Stimulated activated CD8-positive, alpha-beta memory T cell treated with anti-CD3 and anti-CD28 coated beads, Interleukin-15, amount 100 ng/mL, for 24 hours (primary cell): ENCODE measurements at places on chromosomes 4 and X.

- DNase-seq = no peak
Observed at GRCh38 chr4:187422655-187423054, 572.9 kb upstream of the ZFP42 start.

DNA sequence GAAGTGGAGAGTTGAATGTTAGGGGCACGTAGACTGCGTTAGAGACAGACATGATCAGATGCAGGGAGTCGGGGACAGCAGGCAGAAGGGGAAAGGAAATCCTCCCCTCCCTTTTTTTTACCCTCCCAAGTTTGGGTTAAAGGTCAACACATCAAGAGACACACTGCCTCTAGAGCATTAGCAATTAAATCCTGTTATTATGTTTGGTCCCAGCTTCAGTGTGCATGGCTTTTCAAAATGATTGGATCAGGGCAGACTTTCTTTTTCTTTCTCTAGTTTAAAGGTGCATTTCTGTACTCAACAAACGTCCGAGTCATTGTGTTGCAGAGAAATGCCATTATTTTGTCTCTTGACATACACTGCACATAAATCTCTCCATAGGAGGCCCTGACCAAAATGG lies 63.9 kb downstream of the USP26 start:
- no peak for DNase-seq

DNA sequence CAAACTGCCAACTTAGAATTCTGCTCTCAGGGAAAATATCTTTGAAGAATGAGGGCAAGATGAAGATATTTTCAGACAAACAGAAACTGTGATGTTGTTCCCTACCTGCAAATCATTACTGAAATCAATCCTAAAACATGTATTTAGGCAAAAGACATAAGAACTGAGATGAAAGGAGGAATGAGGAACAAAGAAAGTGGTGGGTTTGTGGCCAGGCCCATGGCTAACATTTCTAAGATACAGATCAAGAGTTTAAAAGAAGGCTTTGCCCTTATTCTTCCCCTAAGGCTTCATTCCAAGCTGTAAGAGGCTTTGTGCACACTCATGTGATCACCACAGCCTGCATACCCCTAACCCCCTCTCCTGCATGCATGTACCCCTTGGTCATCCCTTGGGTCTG lies 46.5 kb downstream of the ADGRG2 start:
- DNase-seq = no peak

DNA sequence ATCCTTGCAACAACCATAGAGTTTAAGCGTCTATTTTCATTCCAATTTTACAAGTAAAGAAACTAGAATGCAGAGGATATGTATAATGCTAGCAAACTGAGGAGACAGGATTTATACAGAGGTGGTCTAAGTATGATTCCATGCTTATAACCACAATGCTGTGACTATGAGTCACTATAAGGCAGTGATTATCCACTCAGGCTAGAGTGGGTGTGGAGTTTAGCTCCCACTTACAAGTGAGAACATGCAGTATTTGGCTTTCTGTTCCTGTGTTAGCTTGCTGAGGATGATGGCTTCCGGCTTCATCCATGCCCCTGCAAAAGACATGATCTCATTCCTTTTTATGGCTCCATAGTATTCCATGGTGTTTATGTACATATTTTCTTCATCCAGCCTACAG lies 41.6 kb upstream of the EDA2R start:
- no peak for DNase-seq

DNA sequence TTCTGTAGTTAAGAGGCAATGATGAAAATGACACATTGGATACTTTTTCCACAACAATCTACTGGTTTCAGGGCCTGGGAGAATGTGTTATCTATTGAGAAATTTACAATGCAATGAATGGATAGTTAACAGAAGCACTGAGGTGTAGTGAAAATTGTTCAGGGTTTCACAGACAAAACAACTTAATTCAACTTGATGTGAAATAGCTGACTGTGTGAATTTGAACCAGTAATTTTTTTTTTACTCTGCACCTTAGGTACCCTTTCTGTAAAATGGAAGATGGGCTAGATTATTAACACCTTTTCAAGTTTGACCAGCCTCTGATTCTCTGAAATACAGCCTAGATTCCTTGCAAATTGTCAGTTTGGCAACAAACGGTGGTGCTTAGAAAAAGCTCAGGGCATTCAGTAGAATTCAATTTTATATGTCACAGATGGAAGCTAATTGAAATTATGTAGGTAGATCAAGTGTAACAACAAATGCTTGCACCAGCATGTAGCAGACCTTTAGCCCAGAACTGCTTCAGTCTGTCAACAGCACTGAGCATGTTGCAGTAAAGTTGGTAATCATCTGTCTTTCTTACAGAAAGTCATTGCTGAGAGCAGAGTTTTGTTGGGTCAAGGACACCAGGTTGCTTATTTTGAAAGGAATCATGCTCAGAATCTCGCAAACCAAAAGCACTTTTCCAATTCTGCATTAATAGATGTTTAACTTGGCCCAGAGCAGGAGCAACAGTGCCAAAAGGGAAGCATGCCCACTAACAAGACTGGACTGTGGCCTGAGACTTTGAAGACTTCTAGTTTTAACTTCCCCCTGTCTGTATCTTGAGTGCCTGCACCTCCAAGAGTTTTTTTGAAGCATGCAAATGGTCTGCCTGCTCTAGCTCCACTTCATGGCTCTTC lies 526.6 kb downstream of the PACRGL start:
- no peak for DNase-seq

- DNase-seq = no peak
Observed at GRCh38 chr4:5010984-5011383, 8.3 kb downstream of the CYTL1 start.

DNA sequence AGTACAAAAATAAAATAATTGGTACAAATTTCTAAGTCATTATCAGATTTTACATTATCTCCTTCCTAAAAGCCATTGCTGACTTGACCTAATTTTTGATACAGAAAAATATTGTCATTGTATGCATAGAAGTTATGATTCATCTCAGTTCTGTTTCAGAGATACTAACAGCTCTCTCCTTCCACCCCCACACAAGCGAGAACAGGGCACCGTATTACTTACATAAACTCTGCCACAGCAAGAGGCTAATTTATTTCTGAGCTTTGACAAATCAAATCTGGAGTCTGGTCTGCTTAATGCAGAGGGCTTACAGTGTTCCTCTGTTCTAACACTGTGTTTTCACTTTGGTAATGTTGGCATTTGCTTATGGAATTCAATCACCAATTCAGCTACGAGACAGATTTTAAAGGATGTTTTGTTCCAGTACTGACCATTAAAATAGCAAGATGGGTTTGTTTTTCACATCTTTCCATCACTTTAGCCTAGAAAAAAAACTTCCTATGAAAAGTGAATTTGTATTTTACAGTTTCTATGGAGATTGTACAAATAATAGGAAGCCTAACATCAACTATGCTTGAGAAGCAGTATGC lies 181.8 kb downstream of the USP46 start:
- DNase-seq = no peak

GRCh38 chr4:8765084-8765483 lies 106.6 kb downstream of the HMX1 start:
- no peak for DNase-seq

- no peak for DNase-seq
Observed at GRCh38 chr4:164509951-164510350, 244.0 kb upstream of the SMIM31 start.

- DNase-seq = no peak
Observed at GRCh38 chr4:150591406-150591805, 9.5 kb downstream of the MAB21L2 start.

GRCh38 chrX:137198040-137198439 lies 164.2 kb upstream of the GPR101 start:
- DNase-seq = no peak

GRCh38 chr4:186699881-186700397 lies 23.7 kb downstream of the FAT1 start:
- no peak for DNase-seq

DNA sequence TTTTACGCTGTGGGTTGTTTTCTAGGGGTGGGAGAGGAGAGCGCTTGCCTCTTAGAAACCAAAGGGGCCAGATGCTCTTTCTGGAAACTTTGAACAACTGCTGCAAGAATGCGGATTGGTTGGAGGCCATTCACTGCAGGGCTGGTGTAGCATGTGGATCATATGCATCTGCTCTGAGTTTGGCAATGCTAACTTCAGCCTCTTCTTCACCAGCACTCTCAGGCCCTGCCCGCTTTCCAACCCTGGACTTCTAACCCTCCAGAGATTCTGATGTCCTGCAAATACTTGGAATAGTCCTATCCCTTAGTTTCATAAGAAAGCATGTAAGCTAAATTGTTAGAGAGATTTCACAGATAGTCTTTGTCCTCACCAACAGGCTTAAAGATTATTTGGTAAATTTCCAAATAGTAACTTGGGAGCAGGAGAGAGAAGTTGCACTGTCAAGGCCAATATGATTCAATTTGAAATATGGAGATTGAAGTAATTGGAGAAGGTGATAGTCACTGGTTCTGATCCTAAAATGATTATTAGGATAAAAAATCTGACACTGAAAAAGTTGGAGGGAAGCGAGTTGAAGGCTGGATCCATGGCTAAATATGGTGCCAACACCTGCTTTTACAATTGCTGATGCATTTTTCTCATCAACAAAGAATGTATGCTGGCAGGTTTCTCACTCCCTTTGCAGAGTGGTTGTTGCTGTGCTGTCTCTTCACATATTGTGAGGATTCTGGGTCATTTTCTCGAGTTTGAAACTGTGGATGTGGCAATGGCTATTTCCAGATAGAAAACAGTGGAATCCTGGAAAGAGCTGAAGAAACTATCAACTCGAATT lies 210.4 kb downstream of the PTTG2 start:
- no peak for DNase-seq

DNA sequence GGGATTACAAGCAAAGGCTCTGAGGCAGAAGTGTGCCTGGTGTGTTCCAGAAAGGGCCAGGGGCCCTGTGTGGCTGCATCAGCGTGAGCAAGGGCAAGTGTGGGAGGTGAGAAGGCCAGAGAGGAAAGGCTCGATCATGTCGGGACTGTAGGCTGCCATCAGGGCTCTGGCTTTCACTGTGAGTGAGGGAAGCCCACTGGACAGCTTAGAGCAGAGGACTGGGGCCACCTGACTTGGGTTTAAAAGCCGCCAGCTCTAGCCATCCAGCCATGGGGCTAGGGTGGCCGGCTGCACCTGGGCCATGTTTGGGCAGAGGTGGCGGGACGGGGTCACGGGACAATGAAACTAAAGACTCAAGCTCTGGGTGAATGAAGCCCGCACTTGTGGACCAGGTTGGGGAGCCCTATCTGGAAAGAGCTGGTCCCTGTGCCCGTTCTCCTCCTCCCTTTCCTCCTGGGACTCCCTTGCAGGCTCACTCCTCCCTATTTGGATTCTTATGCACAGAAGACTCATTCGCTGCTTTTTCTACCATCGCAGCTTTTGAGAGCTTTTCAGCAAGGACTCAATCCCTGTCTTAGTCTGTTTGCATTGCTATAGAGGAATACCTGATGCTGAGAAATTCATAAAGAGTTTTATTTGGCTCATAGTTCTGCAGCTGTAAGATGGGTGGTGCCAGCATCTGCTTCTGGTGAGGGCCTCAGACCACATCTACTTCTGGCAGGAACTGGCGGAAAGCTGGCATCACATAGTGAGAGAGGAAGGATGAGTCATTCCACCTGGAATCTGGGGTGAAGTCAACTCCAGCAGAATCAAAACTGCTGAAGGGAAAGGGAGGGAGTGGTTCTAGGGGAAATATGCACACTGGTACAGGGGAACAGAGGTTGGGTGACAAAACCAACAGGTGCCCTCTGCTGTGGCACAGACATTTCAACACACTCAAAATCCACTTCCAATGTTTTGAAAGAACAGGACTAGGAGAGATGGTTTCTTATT lies 15.3 kb downstream of the CTAG1B start:
- no peak for DNase-seq

DNA sequence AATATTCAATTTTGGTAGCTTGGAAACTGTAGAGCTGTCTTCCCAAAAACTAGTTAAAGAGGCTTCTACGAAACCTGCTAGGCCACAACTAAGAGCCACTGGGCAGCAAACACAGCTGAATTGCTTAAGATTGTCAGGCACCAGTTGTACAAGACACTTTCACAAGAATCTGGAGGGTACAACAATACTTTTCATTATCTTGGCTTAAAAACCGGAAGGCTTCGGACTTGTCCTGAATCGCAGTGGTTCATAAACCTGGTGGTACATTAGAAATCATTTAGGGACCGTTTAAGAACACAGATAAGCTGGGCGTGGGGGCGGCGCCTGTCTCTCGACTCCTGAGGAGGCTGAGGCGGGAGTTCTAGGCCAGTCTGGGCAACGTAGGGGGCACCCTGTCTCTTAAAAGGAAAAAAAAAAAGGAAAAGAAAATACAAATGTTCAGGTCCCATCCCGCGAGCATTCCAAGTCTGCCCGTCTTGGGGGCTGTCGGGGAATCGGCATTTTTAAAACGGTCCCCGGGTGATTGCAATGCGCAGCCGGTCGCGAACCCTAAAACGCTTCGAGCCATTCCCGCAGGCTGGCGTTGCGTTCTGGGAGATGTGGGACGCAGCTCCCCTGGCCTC lies 763 bp downstream of the PYURF start:
- no peak for DNase-seq

GRCh38 chr4:5706486-5707290 lies 1.7 kb downstream of the EVC2 start:
- DNase-seq = no peak

GRCh38 chrX:18542905-18543304 lies 117.5 kb downstream of the CDKL5 start:
- DNase-seq = no peak

GRCh38 chrX:53547668-53548067 lies 113.5 kb upstream of the HSD17B10 start:
- no peak for DNase-seq

DNA sequence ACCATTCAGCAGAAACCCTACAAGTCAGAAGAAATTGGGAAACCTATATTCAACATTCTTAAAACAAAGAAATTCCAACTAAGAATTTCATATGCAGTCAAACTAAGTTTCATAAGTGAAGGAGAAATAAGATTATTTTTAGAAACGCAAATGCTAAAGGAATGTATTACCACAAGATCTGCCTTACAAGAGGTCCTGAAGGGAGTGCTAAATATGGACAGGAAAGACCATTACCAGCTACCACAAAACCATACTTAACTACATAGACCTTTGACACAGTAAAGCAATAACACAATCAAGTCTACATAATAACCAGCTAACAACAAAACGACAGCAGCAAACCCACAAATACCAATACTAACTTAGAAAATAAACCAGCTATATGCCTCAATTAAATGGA lies 169.3 kb upstream of the FGF16 start:
- DNase-seq = no peak

- no peak for DNase-seq
Observed at GRCh38 chr4:175282407-175282806, 364.2 kb downstream of the ADAM29 start.

- no peak for DNase-seq
Observed at GRCh38 chr4:157219711-157220370, 687 bp upstream of the GRIA2 start.

DNA sequence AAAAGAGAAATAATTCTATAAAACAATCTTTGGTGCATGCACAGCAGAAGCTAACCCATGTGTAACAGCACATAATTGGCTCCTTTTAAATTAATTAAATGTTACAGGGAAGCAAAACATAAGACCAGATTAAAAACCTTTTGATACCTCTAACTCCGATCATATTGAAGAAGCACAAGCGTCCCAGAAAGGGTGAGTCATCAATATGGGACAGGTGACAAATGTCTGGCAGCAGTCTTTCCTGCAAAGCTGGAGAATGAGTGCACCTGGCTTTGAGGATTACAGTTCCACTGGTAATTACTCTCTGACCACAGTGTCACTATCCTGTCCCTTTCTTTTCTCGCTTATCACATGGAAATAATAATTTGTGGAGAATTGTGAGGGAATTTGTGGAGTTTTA lies 94.6 kb downstream of the FAM9B start:
- DNase-seq = no peak
